GM20000 (cell line): ENCODE measurements at places on chromosomes 2 and 18.

DNA sequence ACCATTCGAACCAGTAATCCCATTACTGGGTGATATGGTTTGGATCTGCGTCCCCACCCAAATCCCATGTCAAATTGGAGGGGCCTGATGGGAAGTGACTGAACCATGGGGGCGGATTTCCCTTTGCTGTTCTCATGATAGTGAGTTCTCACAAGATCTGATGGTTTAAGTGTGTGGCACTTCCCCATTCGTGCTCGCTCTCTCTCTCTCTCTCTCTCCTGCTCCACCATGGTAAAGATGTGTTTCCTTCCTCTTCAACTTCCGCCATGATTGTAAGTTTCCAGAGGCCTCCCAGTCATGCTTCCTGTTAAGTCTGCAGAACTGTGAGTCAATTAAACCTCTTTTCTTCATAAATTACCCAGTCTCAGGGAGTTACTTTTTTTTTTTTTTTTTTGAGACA is 62.6 kb downstream of the NBAS start:
- no peak for DNase-seq

GRCh38 chr2:111975053-111975552 is 76.7 kb downstream of the MERTK start:
- DNase-seq: no peak

DNA sequence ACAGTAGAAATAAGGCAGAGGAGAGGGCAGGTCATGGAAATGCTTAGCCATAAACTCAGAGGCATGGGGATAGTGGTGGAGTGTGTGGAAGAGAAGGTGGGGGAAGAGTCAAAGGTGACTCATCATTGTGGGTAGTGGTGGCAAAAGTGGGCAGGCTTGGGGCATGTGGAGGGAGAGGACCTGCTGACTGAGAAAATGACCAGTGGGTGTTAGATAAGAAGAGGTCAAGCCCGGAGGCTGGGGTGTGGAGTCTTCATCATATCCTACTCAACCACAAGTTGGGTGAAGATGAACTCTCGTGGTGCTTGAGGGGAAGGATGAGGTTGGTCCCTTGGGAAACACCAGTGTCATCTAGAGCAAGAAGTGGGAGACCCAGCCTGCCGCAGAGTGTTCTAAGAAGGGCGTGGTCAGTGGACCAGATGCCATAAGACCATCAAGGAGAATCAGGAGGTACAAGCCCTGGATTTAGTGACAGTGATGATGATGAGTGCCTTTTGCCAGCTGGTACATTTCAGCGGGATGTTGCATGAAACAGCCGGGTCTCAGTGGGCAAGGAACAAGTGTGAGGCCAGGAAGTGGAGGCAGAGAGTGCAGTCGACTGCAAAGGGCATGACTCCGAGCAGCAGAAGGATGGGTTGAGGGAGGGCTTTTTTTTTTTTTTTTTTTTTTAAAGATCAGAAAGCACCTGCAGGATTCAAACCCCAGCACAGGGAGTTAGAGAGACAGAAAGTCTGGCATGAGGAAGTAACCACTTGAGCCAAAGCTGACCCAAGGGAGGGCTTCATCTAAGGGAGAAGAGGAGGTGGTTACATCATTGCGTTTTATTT is 122.6 kb upstream of the SPRED2 start:
- peak; percentile 20 for DNase-seq

DNA sequence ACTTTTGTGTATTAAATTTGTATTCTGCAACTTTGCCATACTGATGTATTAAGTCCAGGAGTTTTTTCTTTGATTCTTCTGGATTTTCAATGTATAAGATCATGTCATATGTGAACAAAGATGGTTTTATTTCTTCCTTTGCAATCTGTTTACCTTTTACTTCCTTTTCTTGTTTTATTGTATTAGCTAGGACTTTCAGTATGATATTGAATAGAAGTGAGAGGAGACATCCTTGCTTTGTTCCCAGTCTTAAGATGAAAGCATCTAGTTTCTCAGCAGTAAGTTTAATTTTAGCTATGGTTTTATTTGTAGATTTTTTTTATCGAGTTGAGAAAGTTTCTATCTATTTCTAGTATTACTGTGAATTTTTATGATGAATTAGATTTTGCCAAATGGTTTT is 25.5 kb downstream of the VRK2 start:
- DNase-seq: no peak

DNA sequence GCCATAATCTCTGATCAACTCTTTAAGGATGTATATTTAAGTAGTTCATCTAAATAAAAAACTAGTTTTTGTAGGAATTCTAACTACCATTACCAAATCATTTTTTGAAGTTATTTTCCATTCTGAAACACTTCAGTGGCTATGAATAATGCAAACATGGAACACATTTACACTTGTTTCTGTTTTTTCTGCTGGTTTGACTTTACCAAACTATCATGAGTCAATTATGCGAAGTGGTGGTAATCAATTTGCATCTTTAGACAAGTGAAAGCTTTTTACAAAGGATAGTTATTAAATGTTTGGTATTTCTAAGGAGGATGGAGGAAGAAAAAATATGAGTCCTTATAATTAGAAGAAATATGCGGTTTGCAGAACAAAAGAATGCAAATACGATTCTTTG is 202.0 kb upstream of the MMADHC start:
- DNase-seq: no peak

DNA sequence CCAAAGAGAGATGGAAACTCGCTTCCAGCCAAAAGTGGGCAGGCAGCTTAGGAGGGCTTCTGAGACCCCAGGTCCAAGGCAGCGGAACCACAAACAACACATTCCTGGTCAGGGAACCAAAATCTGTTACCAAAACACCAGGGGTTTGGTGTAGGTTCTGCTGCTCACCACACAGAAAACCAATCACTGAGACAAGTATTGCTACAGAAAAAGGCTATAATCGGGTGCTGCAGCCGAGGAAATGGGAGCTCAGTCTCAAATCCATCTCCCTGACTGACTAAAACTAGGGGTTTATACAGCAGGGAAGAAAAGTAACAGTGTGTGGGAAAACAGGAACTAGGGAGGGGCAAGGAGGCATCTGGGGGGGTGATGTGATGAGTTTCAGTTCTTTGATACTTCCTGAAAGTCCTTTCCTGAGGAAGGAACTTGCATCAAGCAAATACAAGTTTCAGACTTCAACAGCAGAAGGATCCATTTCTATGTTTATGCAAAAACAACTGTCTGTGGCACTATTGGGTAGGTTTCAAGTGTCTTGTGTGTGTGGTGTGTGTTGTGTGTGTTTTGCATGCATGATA is 108.0 kb downstream of the FAM168B start:
- DNase-seq: no peak

DNA sequence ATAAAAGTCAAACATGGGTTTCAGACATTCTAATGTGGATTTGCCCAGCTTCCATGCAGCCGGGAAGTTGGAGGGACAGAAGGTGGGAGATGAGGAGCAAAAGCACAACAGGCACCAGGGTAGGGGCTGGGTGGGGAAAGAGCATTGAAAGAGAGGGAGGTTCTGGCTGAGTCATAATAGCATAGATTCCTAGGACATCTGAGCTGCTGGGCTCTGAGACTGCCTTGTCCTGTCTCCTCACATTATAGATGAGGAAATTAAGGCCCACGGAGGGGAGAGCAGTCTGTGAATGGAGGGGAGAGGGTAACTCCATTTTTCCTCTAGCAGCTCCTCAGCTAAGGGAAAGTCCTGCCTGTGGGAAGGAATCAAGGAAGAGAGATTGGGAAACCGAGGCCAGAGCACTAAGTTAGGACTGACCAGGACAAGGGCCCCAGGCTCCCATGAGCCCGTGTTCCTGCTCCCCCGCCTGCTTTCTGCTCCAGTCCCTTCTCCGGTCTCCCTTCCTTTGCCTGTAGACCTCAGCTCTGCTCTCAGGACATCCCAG is 26.2 kb downstream of the SH2D6 start:
- DNase-seq: no peak

DNA sequence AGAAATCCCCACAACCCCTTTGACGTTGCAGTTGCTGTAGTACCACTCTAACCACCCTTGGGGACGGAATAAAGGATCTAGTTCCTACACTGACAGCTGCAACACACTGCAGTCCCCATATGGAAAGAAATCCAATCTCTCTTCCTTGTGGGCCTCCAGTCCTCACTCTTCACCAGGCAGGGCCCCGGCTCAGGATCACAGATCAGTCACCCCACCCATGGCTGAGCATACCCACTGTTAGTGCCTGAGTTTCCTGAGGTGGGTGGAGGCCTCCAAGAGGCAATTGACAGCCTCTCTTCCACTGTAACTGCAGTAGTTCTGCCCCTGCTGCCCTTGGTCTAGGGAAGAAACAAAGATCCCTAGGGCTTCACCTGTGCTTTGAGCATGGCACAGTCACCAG is 670.0 kb upstream of the CDH2 start:
- DNase-seq: no peak

DNA sequence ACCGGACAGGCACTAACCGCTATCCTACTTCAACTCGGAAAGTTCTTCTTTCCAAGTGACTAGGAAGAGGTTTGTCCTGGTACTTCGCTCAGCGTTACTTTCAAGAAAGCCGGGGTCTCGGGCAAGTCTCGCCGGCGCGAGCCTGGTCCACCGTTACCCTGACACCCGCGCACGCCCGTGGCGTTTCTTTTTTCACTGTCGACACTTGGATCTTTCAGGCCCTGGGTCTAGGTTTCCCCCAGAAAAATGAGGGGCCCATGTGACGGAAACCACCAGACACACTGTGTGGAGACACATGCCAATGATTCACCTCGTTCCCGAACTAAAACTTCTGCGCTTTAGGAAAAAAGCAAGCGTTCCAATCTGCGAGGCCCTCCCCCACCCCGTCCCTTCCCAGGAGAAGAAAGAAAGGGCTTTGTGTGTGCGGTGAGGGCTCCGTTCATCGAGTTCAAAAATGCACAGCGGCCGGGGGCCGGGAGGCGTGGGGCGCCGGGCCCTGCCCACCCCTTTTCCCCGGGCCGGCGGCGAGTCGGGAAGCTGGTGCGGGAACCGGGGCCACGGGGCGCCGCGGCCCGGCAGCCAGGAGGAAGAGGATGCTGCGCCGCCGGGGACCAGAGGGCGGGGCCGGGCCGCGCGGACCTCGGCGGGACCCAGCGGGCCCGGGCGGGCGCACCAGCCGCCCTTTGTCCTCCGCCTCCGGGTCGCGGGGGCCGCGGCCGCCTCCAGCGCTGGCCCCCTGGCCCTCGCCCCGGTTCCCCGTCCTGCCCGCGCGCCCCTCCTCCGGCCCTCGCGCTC is 2.6 kb downstream of the ZNF521 start:
- peak; percentile 53 for DNase-seq

- no peak for DNase-seq
Observed at GRCh38 chr2:111918383-111918806, 20.0 kb downstream of the MERTK start.

DNA sequence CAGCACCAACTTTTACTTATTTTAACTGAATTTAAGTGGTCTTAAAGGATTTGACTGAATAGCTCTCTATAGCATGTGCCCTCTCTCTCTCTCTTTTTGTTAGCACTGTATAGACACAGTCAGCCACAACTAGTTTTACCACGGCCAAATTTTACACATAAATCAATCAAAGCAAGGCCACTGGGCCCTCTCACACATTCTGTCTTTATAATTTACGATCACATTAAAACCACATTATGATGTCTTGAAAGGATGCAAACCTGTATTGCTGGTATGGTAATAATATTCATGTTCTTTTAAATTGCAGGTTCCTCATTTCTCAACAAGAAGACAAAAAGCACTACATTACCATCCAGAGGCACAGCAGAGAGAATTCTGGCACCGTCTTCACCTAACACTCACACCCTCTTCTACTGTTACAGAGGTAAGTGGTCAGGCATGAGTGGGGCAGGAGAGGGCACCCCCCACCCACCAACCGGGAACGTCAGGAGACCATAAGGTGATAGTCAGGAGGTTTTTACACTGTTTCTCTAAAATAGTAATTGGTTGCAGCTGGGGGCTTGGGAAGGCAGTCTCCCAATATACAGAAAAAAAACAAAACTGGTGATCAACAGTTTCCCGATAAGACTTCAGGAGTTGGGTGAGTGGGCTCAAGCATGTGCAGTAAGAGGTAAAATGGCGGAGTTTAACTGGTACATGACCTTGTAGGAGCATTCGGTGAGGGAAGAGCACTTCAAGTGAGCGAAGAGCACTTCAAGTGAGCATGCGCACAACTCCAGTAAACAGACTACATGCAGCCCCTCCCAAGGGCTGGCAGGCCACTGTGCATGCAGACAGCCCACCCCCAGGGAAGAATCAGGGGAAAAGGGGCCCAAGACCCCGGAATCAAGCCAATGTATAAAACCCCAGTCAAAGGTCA is 296.7 kb downstream of the PIEZO2 start:
- DNase-seq: no peak

GRCh38 chr2:207274530-207275189 is 108.9 kb upstream of the KLF7 start:
- no peak for DNase-seq

- DNase-seq: no peak
Observed at GRCh38 chr18:27062802-27063201, 122.3 kb downstream of the CHST9 start.

GRCh38 chr18:2222270-2223185 is 348.8 kb downstream of the METTL4 start:
- no peak for DNase-seq

- peak; percentile 76 for DNase-seq
Observed at GRCh38 chr2:150487537-150488429, at the start of gene RND3. Gene RND3 (minus strand): TSS chr2:150487667. CDS start chr2:150487417, 250 bp downstream.

DNA sequence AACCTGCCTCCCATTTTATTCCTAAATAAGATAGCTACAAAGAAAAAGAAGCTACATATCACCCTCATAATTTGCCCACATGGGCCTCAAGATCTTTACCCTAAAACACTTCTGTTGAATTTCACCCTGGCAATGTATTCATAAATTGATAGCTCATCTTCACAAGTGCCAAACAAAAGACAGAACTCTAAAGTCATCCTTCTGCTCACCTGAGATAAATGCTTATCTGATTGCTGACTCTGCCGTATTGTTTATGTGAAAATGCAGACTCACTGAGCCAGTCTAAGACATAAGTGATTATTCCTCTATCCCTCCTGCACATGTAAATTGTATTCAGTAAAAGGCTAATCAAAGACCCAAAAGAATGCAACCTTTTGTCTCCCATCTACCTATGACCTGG is 2.0 kb downstream of the RDH14 start:
- DNase-seq: no peak

- no peak for DNase-seq
Observed at GRCh38 chr18:58668897-58669296, 2.4 kb upstream of the MALT1 start.

DNA sequence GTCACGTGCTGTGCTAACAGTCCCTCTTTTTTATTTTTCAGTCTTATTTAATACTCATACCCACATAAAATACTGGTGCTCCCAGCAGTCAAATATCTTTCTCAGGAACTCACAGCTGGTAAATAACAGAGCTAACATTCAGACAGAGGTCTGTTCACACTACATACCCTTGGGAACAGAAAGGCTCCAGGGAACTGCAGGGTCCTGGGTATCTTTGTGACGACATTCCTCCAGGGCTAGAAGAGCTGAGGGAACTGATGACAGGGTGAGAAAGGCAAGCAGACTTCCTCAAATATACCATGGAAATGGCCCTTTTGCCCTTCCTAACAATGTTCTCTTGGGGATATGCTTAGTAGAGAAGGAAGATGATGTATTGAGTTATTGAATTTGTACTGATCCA is 19.3 kb downstream of the PDE6D start:
- no peak for DNase-seq

- DNase-seq: no peak
Observed at GRCh38 chr18:10841203-10841602, 308.2 kb downstream of the PIEZO2 start.

GRCh38 chr2:12587228-12587627 is 129.5 kb upstream of the TRIB2 start:
- DNase-seq: no peak

GRCh38 chr2:12717191-12718014 is 667 bp downstream of the TRIB2 start:
- DNase-seq: peak; percentile 66

- no peak for DNase-seq
Observed at GRCh38 chr2:8579485-8580085, 102.3 kb upstream of the ID2 start.

GRCh38 chr2:210461401-210461800 is 15.2 kb downstream of the LANCL1 start:
- peak; percentile 10 for DNase-seq
